Fibroblast of the aortic adventitia (primary cell): ENCODE measurements at places on chromosomes 3 and 15.

GRCh38 chr3:177778633-177779032 lies 581.4 kb upstream of the TBL1XR1 start:
- DNase-seq = no peak

DNA sequence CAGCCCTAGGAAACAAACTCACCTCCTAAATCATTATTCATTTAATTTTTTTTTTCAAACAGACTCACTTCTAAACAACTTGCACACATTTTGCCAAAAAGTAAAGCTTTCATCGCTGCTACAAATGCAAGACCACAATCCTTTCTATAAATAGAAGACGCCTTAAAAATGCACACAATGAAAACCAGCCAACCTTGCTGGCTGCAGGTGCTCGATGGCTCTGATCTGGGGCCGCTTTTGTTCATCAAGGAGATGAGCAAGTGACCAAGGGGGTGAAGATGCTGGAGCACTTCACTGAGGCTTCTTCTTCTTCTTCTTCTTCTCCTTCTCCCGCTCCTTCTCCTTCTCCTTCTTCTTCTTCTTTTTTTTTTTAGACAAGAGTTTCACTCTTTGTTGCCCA lies 12.7 kb upstream of the SLC6A6 start:
- DNase-seq = no peak

- peak; percentile 85 for DNase-seq
Measured at GRCh38 chr3:126746395-126747177, 42.5 kb downstream of the CHCHD6 start.

- no peak for DNase-seq
Measured at GRCh38 chr3:50494126-50494525, 9.3 kb downstream of the CACNA2D2 start.

GRCh38 chr3:46700772-46701171 lies 420 bp upstream of the TMIE start:
- DNase-seq = no peak

DNA sequence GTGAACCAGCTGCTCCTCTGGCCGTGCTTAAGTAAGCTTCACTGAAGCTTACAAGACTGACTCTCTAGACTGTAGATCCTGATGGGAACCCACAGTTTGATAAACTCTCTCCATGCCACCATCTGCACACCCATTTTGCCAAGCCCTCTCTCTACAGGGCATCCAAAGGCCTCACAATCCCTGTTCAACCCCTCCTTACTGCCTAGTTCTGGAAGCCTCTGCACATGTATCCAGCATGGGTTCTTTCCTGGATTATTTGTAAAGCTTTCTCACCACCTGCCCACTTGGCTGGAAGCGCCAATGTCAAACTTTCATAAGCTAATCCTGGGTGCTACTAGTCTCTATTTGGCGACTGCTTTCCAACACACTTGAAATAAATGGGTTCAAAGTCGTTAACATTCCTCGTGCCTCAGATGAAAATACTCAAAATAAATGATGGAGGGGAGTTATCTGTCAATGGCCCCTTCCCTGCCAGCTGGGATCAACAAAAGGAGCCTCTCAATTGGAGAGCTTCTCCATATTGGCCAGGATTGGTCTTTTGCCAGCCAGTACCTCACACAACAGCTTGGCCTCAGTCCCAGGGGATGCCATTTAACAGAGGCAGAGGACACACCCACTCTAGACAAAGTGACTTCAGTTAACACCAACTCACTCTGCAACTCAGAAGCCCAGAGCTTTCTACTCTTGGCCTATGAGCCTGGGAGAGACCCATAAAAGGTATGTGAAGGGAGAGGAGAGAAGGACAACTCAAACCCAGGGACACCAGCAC lies 48.1 kb downstream of the SH3BP5 start:
- DNase-seq = peak; percentile 52

GRCh38 chr15:75785771-75786574 lies 57.3 kb upstream of the UBE2Q2 start:
- no peak for DNase-seq

GRCh38 chr15:51355096-51355495 lies 13.6 kb downstream of the GLDN start:
- no peak for DNase-seq

DNA sequence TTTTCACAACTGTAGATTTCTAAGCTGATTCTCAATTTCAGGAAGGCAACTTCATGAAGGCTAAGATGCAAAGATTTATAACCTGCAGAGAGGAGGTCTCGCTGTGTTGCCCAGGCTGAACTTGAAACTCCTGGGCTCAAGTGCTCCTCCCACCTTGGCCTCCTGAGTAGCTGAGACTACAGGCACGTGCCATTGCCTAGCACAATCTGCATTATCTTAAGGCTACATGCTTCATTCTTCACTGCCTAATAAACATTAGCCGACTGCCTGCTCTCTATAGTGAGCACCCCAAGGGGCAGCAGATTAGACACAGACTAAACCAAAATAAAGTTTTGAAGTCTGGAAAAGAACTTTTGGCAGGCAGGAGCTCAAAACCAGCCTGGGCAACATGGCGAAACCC lies 17.1 kb downstream of the CPEB1 start:
- no peak for DNase-seq

GRCh38 chr15:81015621-81016488 lies 15.1 kb downstream of the TLNRD1 start:
- DNase-seq = peak; percentile 58

- no peak for DNase-seq
Measured at GRCh38 chr3:138327831-138328230, 1.8 kb downstream of the NME9 start.

- DNase-seq = no peak
Measured at GRCh38 chr3:112773-113172, 83.8 kb upstream of the CHL1 start.

GRCh38 chr15:85745525-85746150 lies 49.1 kb downstream of the KLHL25 start:
- no peak for DNase-seq
